ENCODE measurements at places on chromosomes 13 and 19.

DNA sequence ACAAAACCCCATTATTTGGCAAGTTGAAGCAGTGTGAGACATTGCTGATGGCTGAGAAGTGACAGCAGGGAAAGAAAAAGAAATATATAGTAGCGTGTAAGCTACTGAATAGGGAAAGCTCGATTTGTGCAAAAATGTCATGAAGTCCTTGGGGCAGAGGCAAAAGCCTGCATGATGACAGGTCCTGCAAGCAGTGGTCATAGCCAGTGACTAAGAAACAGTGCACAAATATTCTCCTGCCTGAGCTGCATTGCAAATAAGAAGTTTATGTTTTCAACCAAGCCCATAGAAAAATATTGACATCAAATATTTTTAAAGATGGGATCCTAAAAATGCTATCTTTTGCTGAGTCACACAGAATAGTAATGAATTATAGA is 270.0 kb downstream of the SLITRK6 start:
- DNase-seq, result no peak

GRCh38 chr13:77338961-77339401 is 12.1 kb upstream of the MYCBP2 start:
- DNase-seq, result no peak

DNA sequence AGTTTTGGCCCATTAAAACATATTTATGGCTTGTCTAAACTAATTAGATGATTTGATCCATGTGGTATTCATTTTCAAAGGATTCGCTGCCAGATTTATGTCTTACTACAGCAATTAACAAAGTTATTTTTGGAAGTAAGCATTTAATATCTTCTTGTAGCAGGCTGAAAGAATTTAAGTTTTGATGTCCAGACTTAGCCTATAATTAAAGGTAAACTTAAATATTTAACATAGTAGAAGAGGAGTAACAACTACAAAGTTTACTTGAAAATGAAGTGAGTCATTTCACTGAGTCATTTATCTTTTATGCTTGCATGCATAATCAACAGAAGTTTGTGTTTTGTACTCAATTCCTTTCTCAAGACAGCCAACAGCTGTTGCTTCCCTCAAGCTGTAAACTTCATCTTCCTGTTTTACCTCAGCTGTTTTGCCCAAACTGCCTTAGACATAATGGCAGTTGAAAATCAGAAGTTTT is 58.1 kb downstream of the EDNRB start:
- DNase-seq, result no peak

DNA sequence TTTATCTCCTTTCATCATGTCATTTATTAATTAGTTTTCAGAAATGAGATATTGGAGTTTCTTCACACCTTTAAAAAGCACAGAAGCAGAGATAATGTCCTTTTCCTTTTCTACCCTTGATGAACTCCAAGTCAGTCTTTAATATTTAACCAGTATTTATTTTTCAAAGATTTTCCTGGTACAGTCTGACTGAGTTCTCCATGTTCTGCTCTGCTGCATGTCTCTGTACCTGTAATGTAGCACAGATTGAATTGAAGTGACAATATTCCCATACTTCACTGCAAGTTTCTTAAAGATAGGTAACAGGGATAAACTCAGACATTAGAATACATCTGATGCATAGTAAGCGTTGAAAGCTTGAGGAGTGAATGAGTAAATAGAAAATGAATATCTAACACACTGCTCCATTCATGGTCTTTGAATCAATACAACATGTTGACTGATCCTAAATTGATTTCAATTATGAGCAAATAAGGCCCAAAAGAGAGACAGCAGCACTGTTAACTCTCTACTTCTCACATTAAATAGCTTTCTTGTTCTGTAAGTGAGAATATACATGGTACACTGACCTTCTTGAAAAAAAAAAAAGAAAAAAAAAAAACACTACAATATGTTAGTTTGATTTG is 1323.6 kb upstream of the PRR20A start:
- no peak for DNase-seq

- no peak for DNase-seq
Observed at GRCh38 chr13:90233933-90234672, 1113.4 kb upstream of the MIR17HG start.

GRCh38 chr19:3099347-3100145 is 5.4 kb downstream of the GNA11 start:
- no peak for DNase-seq

- no peak for DNase-seq
Observed at GRCh38 chr13:44413095-44413494, 39.5 kb downstream of the SERP2 start.

- DNase-seq, result no peak
Observed at GRCh38 chr19:33416307-33417215, 43.1 kb downstream of the CEBPG start.
